ENCODE measurements at places on chromosomes 1 and 21. TPM values are rescaled to one million over a fixed set of nuclear protein-coding genes. Genes with fewer than 3 reads are reported as not detected.

VAMP3 gene
- total RNA-seq: 103 TPM

APCS gene
- not detected for total RNA-seq

VANGL2 gene
- 8.0 TPM for total RNA-seq

CACHD1 gene
- 10.4 TPM for total RNA-seq

RHEX gene
- not detected for total RNA-seq

DISC1 gene
- 7.1 TPM for total RNA-seq

ALG14 gene
- 10.9 TPM for total RNA-seq

AADACL3 gene
- total RNA-seq: not detected

DNM3 gene
- total RNA-seq: 23.7 TPM

CD244 gene
- total RNA-seq: not detected

DNA sequence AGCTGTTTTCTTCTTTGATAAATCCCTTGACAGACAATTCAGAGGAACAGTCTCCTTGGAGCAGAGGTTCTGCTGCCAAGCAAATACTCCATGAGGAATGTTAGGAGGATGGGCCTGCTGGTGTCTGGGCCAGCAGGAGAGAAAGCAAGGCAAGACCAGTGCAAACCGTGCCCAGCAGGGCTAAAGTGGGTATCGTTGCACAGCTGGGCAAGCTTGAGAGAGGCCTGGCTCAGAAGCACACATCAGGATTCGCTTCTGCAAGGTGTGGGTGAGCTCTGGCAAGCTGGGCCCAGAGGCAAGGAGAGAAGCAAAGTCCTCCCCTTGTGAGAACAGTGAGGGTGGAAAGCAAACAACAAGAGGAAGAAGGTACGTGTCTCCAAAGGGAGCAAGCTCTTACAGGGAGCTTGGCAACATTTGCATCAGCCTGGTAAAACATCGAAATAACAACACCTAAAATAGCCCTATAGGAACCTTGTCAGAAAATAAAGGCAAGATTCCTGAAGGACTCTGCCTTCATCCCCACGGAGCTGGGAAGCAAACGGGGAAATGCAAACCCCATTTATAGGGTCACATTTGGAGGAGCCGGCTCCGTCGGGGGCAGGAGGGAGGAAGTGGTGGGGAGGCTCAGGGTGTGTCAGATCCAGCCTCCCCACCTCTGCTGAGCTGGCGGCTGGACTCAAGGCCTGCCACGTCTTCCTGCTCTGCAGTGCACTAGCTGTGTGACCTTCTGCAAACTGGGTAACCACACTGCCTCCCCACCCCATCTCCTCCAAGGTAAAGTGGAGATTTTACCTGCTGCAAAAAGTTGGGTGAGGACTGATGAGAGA lies 62.3 kb upstream of the HIVEP3 start:
- no peak for DNase-seq

GRCh38 chr1:246343251-246343650 lies 163.8 kb downstream of the SMYD3 start:
- no peak for DNase-seq

- no peak for DNase-seq
Observed at GRCh38 chr1:112063781-112064728, 74.6 kb upstream of the KCND3 start.

- peak; percentile 77 for DNase-seq
Observed at GRCh38 chr21:45767071-45768006, 123.8 kb downstream of the PCBP3 start.

DNA sequence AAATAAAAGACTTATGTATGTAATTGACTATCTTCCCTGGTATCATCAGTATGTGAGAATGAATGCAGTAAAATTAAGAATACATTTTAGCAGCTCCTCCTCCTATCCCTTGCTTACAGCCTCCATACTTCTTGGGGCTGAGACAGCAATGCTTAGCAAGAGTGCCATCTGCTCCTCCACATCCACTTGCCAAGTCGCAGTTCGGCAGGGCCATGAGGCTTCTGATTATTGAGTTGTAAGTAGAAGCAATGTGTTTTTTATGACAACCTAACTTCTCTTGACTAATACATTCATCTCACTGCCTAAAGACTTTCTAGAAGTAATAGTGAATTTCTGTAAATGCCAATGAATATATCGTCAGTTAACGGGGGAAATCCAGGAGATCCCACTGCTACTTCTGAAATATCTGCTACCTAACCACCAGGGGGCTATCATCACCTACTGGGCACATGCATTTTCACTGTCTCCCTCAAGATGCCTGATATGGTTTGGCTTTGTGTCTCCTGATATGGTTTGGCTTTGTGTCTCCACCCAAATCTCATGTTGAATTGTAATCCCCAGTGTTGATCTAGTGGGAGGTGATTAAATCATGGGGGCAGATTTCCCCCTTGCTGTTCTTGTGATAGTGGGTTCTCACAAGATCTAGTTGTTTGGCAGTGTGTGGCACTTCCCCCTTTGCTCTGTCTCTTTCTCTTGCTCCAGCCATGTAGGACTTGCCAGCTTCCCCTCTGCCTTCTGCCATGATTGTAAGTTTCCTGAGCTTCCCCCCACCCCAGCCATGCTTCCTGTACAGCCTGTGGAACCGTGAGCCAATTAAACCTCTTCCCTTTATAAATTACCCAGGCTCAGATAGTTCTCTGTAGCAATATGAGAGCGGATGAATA lies 59.6 kb downstream of the EXTL2 start:
- DNase-seq: no peak

DNA sequence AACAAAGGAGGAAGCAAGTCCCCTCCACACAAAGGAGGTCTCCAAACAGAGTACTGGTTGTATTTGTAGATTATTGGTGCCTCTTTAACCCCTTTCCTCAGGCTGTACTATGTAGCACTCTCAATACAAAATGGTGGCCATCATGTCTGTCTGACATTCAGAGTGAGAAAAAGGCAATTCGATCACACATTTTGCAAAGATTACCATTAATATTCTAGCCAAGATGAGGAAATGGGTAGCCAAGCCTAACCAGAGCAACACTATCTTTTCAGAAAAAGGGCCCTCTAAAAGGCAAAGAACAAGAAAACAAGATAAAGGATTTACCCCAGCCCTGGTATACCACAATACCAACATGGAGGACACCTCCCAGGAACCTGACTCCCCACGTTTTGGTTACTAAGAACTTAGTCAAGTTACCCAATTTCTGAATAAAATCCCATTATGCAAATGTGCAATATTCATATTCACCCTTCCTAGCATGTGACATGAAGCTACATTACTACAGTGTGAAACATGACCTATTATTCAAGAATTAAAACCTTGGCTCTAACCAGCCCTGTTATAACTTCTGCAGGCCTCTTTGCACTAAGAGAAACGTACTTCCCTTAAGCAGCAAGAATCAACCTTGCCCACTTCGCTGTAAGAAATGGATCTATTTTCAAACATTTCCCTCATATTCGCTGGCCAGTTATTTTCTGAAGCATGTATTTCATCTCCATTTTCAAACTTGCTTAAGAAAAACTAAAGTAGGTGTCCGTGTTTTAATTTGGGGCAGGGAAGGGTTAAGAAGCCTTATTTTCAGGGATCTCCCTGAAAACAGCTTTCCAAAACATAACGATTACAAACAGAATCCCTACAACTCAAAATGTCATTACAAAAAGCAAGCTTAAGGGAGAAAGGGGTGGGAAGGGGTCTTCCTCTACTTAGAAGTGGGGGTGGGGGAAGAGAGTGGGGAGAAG lies 2.1 kb downstream of the KDM5B start:
- no peak for DNase-seq

GRCh38 chr1:213251972-213252371 lies 200.9 kb downstream of the RPS6KC1 start:
- no peak for DNase-seq

DNA sequence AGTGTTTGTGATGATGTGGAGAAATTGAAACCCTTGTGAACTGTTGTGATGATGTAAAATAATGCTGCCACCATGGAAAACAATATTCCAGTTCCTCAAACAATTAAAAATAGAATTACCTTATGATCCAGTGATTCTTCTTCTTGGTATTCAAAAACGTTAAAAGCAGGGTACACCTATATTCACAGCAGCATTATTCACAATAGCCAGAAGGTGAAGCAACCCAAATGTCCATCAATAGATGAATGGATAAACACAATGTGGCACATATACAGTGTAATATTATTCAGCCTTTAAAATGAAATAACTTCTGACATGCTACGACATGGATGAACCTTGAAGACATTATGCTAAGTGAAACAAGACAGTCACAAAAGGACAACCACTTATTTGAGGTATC lies 59.2 kb downstream of the LYPLAL1 start:
- no peak for DNase-seq

DNA sequence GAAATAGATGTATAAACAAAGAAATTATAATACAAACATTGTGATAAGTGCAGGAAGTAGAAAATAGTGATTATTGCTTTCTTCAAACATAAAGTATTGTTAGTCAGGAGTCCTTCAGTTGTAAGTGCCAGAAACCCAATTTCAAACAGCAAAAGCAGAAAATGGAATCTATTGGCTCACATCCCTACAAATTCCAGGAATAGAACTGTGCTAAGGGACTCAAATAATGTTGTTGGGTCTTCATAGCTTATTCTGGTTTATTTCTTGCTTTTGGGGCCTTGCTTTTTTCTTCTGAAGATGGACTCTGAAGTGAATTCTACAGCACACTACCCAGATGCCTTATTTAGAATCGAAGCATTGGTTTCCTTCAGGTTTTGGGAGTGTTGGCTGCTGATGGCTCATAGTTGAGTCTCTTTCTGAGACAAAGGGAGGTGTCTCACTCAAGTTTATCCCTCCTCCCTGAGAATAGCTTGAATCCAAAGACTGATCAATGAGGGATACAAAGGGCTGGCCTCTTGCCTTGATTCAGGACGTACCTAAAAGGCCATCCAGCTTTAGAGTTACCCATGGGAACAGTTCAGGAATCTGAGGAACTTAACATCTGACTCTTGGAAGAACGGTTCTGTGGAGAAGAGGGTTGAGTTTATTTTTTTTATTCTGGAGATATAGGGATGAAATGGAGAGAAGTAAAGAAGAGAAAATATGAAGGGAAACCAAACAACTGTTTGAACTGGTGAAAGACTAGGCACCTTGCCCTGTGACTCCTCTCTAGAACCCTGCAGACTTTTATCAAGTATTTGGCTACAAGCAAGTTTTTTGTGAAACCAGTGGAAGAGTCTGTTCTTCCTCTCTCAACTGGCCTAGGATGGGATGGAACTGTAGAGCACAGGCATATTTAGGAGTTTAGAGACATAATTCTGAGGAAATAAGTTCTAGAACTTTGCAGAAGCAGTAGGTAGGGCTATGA lies 39.0 kb upstream of the ATG4C start:
- DNase-seq: no peak

DNA sequence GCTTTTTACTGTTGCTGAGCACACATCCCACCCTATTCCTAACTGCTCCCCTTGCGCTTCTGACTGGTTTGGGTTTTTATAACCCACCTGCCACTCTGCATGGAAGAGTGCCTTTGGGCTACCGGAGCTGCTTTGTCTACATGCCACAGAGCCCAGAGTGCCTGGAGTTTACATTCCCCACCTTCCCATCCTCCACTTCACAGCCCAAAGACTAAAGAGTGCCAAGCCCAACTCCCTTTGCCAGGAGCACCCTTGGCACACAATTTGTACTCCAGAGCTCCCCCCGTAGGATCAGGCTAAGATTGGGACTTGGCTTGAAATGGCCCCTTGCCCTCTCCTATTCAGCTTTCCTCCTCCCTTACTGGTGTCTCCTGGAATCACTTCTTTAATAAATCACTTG lies 63.3 kb downstream of the LHX9 start:
- DNase-seq: no peak

DNA sequence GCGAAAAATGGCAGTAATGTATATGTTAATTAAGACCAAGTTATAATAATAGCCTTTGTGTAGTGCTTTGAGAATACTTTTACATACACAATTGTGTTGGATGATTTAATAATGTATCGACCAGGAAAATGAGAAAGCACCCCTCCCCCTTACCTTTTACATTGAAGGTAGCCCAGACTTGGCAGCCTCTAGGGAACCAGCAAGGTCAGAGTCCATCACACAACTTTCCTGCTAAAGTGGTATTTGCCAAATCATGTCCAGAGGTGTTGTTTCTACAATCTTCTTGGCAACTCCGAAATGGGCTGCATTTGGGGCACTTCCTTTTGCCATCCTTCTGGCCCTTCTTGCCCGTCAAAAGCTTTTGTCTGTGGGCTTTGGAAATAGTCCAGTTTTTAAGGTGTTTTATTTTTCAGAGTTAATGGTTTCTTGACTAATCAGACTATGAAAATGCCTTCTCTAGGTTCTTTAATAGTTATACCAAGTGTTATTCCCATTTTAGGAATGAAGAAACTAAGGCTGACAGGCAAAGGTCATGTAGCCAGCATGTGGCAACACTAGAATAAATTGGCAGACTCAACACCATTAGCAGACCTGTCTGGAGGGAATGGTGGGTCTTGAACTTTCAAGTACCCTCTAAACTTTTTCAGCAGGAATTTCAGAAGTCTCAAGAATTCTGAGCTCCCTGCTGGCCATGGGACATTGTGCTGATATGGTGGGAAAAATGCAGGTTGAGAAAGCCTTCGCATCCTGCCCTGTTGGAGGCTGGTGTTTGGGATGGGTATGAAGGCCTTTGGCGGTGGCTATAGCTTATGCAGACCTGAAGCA lies 6.8 kb downstream of the ATP1A1 start:
- no peak for DNase-seq

GRCh38 chr1:198867182-198867581 lies 228.3 kb downstream of the PTPRC start:
- no peak for DNase-seq

- no peak for DNase-seq
Observed at GRCh38 chr1:212743901-212744475, 44.3 kb upstream of the BATF3 start.

DNA sequence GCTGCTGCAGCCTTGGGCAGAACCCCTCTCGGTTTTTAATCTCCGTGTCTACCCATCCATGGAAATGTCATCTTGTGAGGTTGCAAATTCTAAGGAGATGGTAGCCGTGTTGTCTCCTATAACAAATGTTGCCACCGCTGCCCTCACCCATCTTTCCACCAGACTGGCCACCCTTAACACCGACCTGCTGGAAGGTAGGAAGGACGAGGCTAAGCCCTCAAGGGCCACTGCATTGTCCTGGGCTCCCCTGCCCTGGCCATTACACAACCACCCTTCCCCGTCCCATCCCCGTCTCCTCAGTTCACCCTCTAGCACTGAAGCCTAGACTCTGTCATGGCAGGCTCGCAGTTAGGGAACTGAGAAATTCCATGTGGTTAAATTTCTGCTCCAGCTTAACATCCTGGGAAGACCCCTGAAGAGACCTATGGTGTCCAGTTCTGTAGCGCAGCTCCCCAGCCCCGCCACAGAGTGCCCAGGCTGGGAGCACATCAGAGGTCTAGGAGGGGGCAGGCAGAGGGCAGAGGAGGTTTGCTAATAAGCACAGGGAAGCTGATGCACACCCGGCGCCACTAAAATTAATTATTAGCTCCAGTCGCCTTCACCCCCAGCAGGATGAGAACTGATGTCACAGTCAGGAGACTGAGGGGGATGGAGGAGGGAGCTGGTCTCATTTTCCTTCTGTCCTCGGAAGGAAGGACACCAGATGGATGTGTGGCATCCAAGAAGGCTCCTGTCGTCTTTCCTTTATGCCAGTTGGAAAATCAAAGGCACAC lies 38.3 kb downstream of the STUM start:
- peak; percentile 52 for DNase-seq

All from chondrocyte (in vitro differentiated cells).